Immature natural killer cell (primary cell): ENCODE measurements at places on chromosomes 7 and 10. TPM values are rescaled to one million over a fixed set of nuclear protein-coding genes. Genes with fewer than 3 reads are reported as not detected.

DNA sequence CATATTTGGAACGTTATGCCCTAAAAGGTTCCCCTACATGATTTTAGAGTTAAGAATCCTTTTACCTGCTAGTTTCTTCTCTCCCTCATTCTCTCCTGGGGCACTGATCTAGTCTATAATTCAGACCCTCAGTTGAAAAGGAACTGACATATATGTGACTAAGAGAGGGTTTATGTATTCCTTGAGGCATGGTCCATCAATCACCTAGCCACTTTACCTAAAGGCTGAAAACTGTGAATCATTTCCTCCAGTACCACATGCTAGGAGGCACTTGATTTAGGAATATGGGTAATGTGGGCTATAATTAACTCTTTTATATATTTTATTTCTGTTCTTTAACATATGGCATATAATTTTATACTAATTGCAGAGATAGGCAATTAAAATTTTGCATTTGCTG is 303.5 kb downstream of the BBS9 start:
- H3K36me3 ChIP-seq, result no peaks in the 10 kb centered on the region
- DNase-seq, result no peak
- H3K4me3 ChIP-seq, result no peak overlapping the region
- no peaks in the 10 kb centered on the region for H3K4me1 ChIP-seq
- H3K27me3 ChIP-seq, result no peaks in the 10 kb centered on the region

GRCh38 chr7:155665957-155666287 is 21.5 kb downstream of the RBM33 start:
- H3K4me3 ChIP-seq, result no peak overlapping the region
- peaks cover 2% of the 10 kb centered on the region for H3K27me3 ChIP-seq
- peaks cover 97% of the 10 kb centered on the region for H3K4me1 ChIP-seq
- peaks cover 8% of the 10 kb centered on the region for H3K36me3 ChIP-seq
- DNase-seq, result no peak
- H3K27ac ChIP-seq, result no peak overlapping the region

Gene BTAF1
- 12.8 TPM for polyA plus RNA-seq

DNA sequence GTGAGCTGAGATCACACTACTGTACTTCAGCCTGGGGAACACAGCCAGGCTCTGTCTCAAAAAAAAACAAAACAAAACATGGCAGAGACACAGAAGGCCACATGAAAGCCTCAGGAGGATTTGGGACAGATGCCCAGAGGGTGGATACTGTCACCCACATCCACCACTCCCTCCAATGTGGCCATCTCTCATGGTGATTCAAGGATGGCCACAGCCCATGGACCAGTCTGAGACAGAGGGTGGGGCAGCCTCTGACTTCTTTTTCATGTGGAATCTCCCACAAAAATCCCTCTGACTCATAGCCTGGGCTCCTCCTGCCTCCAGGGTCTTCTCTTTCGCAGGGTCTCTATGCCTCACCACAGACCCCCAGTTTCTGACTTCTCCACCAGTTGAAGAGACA is 59.0 kb upstream of the GTF2I start:
- no peak overlapping the region for H3K27ac ChIP-seq
- H3K36me3 ChIP-seq, result no peaks in the 10 kb centered on the region
- no peak for DNase-seq
- no peaks in the 10 kb centered on the region for H3K4me1 ChIP-seq
- H3K27me3 ChIP-seq, result no peaks in the 10 kb centered on the region
